Frontal cortex (tissue), 4 donors: ENCODE measurements at places on chromosomes 11 and 22.

DNA sequence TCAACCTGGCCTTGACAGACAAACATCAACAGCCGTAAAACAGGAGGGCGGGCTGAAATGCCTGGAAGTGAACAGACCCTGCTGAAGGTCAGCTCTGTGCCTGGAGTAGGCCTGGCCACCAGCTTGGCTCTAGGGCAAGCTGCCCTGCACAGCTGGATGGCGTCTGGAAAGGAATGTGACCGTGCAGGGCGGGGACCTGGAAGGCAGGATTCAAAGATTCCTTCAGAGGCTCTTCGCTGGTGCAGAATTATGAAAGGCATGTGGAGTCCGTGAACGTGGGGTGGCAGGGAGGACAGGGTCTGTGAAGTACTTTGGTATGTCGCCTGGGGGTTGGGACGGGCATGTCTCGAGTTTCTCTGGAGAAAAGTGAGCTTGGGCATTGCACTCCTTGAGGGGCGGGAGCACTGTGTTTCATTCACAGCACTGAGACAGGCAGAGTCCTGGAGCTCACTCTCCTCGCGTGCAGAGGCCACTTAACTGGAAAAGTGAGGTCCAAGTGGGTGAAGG lies 1.5 kb downstream of the EHD1 start:
- DNase-seq = no peak

GRCh38 chr22:41229730-41230400 lies 10.9 kb downstream of the CHADL start:
- DNase-seq = no peak

DNA sequence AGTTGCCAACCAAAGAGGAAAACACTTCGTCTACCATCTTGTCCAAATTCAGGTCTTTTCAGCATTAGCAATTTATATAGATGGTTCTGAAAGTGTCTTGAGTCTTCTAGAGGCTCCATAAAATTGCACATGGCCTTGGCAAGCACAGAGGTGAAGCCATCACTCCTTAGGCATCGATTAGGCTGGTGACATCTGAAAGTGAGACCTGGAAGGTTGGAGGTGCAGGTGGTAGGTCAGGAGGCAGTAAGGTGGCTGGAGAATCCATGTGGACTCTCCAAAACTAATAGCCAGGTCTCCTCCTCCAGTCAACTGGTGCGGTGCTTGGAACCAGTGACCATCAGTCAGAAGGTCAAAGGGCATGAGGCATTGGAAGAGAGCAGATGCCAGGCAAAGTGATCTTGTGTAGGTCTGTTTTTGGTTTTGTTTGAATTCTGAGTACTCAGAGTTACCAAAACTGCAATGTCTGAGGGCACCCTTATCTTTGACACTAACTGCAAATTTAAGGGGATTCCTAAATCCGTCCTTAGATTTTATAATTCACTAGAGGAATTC lies 6.6 kb upstream of the APOL2 start:
- no peak for DNase-seq

GRCh38 chr11:12827929-12828812 lies 153.9 kb downstream of the TEAD1 start:
- DNase-seq = no peak

- DNase-seq = no peak
Measured at GRCh38 chr11:125256541-125257189, 92.1 kb downstream of the PKNOX2 start.

DNA sequence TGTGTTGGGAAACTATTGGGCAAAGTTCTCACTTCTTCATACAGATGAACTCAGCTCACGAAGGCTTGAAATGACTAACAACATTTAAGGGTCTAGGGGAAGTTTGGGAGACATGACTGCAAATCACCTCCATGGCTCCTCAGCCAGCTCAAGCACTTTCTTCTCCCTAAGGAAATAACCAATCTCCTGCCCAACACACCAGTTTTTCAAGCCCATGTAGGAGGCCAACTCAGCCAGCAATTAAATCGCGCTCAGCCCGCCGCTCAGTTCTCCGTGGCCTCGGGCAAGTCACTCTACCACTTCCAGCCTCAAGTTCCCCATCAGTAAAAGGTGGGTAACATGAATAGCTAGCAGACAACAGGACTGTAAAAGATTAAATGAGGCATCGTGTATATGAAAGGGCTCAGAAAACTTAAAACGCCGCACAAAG lies 796 bp downstream of the POLDIP3 start:
- no peak for DNase-seq

GRCh38 chr11:61392981-61393595 lies 701 bp downstream of the TMEM216 start:
- peak; percentile 34 for DNase-seq

- no peak for DNase-seq
Measured at GRCh38 chr22:47283616-47284270, 521.3 kb downstream of the TBC1D22A start.

DNA sequence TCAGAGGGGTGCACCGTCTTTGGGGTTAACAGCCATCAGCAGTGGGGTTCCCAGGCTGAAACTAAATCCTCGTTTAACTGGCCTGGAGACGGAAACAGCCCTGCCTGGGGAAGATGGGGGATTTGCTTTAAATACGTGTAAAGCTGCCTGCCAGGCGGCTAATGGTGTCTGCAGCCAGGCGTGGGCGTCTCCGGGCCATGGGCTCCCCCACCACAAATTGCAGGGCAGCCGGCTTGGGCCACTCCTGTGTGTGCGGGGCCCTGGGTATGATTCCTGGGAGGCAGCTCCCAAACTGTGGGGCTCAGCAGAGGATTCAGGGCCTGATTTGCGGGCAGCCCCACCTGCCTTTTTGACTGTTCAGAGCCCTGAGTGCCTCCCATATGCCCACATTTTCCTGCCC lies 110.5 kb downstream of the KCNQ1 start:
- DNase-seq = no peak

- no peak for DNase-seq
Measured at GRCh38 chr11:96159968-96160367, 183.0 kb downstream of the MAML2 start.

DNA sequence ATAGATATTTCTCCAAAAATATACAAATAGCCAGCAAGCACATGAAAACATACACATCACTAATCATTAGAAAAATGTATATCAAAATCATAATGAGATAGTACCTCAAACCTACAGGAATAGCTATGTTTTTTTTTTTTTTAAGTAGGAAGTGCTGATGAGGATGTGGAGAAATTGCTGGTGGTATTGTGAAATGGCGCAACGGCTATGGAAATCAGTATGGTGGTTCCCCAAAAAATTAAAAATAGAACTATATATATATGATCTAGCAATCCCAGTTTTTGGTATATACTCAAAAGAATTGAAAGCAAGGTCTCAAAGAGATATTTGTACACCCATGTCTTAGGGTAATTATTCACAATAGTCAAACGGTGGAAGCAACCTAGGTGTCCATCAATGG lies 46.0 kb upstream of the HIPK3 start:
- DNase-seq = no peak

GRCh38 chr11:117809236-117810055 lies 12.4 kb upstream of the DSCAML1 start:
- peak; percentile 80 for DNase-seq

- peak; percentile 75 for DNase-seq
Measured at GRCh38 chr22:28829358-28830181, 29.2 kb upstream of the XBP1 start.

DNA sequence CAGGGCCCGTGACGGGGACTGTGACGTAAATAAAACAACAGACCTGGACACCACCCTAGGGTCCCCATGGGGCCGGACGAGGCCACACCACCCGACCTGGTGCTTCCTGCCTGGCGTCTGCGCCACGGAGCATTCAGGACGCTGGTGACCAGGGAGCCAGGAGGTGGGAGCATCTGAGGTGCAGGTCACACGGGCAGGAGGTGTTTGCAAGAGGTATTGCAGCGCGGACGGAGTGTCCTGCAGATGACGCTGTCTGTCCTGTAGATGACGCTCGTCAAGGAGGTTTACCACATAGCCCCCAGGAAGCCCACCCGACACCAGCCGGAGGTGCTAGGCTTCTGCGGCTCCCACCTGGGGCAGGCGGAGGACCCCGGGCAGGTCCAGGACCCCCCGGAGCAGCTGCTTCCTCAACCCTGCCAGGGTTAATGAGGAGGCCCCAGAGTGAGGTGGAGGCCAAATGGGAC lies 986 bp upstream of the MUC5B start:
- DNase-seq = no peak

DNA sequence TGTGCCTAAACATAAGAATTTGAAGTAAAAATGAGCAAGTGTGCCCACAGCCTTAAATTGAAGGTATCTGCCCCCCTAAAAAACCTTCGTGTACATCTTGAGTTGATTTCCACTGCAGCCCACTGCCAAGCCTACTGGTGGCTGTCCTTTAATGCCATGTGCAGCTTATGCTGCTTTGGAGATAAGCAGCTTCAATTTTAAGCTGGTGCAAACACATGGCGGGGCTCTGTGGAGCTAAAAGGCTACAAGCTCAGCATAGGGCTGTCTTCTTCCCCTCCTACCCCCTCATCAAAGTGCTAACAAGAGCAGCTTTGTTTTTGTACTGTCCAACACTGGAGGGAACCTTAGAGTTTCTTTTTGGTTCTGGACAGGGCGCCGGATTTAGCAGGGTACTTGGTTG lies 128.5 kb upstream of the LMO1 start:
- DNase-seq = no peak

DNA sequence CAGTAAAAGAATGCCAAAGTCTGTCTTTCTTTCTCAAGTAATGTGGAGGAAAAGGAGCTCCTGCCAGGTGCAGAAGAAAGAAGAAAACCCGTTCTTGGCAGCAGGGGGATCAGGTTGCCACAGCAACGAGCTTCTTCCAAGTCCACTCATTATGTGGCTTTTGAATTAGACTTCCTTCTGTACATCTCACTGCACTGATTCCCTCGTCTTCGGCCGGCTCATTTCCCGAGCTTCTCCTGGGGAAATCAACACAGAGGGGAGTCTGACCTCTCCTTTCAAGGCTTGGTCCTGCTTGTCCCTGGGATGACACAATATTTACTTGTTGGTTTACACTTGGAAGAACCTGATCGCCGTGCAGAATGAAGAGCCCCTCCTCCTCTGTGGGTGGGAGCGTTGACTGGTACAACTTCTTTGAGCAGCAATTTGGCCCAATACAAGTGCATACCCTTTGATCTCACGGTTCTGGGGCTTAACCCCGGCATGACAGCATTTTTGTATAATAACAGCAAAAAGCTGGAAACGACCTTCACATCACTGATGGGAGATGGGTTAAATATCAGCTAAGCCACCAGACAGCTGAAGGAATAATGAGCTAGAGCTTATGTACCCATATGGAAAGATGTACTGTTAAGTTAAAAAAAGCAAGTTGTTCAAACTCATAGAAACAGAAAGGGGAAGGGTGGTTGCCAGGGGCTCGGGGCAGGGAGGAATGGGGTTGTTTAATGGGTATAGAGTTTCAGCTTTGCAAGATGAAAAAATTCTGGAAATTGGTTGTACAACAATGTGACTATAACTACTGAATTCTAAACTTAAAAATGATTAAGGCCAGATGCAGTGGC lies 35.4 kb downstream of the MCHR1 start:
- peak; percentile 38 for DNase-seq

DNA sequence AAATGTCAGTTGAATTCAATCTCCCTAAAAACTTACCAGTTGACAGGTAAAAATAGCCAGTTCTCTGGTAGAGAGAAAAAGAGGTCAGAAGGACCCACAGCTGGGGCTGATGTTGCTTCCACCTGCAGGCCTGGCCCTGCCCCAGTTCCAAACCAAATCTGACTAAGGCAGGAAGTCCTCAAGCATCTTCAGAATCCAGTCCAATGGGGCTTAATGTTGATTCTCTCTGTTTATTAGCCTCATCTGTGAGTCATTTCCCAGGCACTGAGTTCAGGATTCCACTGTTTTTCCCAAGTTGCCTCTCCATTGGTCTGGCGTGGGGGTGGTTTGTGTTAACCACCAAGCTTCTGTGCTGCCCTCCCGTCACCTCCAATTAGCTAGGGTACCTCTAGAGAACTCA lies 601.8 kb downstream of the INSC start:
- DNase-seq = no peak

GRCh38 chr11:120133216-120134105 lies 4.5 kb downstream of the TRIM29 start:
- DNase-seq = no peak

GRCh38 chr11:70142221-70142875 lies 60.7 kb upstream of the FADD start:
- no peak for DNase-seq

DNA sequence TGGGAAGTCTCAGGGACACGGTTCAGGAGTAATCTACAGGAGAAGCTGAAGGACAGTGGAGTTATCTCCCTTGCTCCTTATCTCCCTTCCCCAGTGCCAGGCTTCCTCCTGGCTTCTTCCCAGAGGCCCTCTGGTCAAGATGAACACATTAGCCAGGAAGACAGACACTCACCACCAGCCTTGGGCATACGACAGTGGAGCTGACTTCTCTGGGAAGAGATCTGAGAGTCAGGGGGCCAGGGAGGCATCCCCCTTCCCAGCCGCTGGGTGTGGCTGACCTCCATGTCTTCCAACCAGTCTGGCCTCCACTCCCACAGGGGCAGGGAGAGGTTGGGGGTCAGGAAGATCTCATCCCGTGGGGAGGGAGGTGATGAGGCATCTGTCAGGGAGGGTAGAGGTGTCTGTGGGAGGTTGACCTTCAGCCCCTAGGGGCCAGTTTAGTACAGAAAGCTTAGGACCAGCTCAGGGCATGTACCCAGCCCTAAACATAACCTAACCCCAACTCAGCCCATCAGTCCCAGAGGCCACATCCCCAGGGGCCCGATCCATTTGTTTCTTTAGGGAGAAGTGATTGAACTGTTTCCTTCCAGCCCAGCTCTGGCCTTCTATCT lies 12.7 kb downstream of the ROBO4 start:
- DNase-seq = no peak

- no peak for DNase-seq
Measured at GRCh38 chr11:88474655-88475054, 137.1 kb upstream of the CTSC start.

- no peak for DNase-seq
Measured at GRCh38 chr11:108865406-108865805, 200.5 kb downstream of the DDX10 start.

- DNase-seq = no peak
Measured at GRCh38 chr11:36051235-36052144, 107.6 kb downstream of the LDLRAD3 start.

- no peak for DNase-seq
Measured at GRCh38 chr22:49015993-49016908, 811.4 kb downstream of the BRD1 start.

DNA sequence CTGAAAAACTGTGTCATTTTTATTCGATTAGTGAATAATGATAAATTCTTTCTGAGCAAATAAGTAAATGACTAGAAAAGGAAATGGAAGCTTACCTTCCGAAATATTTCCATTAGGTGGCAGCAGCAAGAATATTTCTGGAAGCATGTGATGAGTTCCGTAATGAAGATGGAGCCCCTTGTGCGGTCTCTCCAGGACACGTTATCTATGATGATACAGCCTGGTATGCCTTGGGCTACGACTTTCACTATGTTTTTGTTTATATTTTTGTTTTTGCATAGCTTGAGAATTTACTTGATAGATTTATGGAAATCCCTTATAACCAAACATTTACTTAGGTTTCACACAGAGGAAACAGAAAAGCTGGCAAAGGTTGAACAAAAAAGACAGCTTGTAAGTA lies 25.7 kb downstream of the CASP5 start:
- no peak for DNase-seq

- no peak for DNase-seq
Measured at GRCh38 chr11:73233692-73234470, 15.8 kb downstream of the P2RY2 start.

- DNase-seq = no peak
Measured at GRCh38 chr11:62054484-62055121, 69.2 kb upstream of the INCENP start.

- DNase-seq = no peak
Measured at GRCh38 chr22:41846268-41846987, 13.5 kb downstream of the SREBF2 start.
